Bone marrow (tissue), 2 donors: ENCODE measurements at places on chromosomes 6 and 20.

- peak; percentile 72 for DNase-seq
Measured at GRCh38 chr20:50153500-50154377, at the start of gene PEDS1. Gene PEDS1 (minus strand): TSS chr20:50153723. CDS start chr20:50153637, 86 bp downstream.

GRCh38 chr20:17520583-17520982, 10.6 kb downstream of the BFSP1 start:
- no peak for DNase-seq

GRCh38 chr6:64848467-64848866, 858.6 kb downstream of the EYS start:
- no peak for DNase-seq

- DNase-seq, result no peak
Measured at GRCh38 chr6:49233483-49233882, 229.6 kb downstream of the MMUT start.

DNA sequence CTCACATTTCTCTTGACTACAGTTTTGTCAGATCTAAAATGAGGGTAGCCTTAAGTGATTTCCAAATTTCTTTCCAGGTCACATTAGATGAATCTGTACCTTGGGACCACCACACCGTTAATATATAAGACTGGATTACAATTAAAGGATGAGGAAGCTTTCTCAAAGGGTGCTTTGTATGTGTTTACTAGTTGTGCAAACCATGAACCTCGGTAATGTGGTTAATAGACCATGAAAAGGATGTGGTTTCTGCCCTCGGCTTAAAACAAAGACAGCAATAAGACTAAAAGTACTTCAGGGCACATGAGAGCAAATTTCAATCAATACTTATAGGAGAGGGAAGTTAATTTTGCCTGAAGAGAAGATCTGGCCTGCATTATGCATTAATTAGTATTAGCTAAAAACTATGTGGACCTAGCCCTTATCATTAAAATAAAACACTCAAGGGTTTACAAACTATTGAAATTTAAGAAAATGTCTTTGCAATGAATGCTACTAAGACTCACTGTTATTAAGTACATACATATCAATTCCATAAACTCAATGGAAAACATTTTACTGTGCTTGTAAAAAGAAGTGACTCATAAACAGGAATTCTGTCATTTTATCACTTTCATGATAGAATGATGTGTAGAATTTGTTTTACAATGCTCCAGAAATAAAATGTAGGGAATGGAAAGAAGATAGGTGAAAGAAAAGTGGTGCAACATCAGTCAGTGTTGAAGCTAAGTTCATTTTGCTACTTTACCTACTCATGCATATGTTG, 936 bp upstream of the TMX4 start:
- no peak for DNase-seq

- DNase-seq, result no peak
Measured at GRCh38 chr6:14863902-14864850, 381.7 kb upstream of the JARID2 start.

DNA sequence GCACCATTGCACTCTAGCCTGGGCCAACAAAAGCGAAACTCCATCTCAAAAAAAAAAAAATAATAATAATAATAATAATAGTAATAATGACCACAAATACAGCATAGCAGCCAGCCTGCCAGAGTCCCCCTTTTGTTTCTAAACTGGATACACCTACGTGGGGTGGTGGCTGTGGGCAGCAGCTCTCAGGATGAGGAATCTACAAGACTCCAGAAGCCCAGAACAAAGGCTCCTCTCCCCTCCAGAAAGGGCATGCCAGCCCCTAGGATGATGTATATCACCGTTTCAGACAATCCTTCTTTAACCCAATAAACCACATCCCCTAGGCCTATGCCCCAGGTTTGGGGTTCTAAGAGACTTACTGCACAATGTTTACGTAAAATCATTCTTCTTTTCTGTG, 155.9 kb downstream of the QRSL1 start:
- no peak for DNase-seq

GRCh38 chr20:34475979-34476736, 40.1 kb upstream of the DYNLRB1 start:
- no peak for DNase-seq

- DNase-seq, result no peak
Measured at GRCh38 chr6:50995036-50995435, 176.4 kb downstream of the TFAP2B start.

- DNase-seq, result no peak
Measured at GRCh38 chr20:35491823-35492222, 36.4 kb downstream of the CEP250 start.

- no peak for DNase-seq
Measured at GRCh38 chr6:88725111-88725975, 238.1 kb downstream of the RNGTT start.

GRCh38 chr6:38990475-38990874, 58.1 kb upstream of the GLP1R start:
- DNase-seq, result no peak

GRCh38 chr20:46049190-46049589, 20.2 kb downstream of the SLC12A5 start:
- no peak for DNase-seq

GRCh38 chr6:117674503-117674902, 766 bp upstream of the NUS1 start:
- DNase-seq, result no peak
